ENCODE measurements at places on chromosomes 7 and 10.

- DNase-seq, result no peak
These were observed 347.2 kb downstream of the SDK1 start for GRCh38 chr7:3648276-3648675.

DNA sequence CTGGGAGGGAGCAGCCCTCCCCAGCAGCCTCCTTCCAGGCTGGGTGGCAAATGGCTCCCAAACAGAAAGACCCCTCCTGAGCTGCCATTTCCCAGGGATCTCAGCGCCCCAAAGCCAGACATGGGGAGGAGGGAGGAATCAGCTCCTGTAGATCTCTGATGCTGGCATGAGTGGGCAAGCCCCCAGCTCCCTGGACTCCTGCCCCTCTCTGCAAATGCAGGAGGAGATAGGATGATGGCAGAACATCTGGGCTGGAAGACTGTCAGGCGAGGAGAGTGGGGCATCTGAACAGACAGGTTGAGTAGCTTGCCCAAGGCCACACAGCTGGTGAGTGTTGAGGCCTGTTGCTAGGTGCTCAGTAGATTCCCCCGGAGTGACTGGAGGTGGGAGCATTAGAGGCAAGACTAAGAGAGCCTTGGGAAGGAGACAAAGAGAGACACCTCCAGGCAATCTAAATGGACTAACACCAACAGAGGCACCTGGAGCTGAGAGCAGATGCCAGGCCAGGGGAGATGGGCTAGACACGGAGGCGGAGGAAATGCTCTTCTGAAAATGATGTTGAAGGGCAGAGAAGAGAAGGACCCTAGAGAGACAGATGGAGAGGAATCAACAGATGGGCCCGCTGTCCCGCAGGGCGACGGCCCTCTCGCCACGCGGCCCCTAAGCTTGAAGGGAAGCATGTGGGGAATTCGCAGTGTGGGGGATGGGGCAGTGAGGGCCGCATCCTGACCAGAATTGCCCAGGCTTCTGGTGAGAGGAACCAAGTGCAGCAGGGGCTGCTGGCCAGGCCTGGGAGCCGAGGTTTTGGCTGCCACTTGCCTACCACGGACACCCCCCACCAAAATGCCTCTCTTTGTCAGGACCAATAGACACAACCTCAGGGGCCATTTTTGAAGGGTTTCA lies 84.8 kb upstream of the LRRC4 start:
- no peak for DNase-seq

GRCh38 chr10:85598646-85599045 lies 767.9 kb downstream of the GRID1 start:
- no peak for DNase-seq

DNA sequence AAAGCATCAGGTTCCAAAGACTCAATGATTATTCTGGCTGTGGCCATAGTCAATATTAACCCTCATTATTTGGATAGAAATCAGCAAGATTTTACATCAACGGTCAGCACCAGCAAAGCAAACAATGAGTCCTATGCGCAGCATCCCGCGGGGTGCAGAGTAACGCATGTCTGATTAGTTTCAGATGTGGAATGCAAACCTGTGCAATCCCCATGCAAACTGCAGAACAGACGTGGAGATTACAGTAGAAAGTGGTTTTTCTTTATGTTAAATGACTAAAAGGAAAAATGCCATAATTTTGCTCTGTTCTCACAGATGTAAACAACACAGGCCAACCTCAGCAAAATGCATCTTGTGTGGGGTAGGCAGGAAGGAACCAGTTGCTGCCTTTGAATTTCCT lies 258.1 kb upstream of the GRB10 start:
- no peak for DNase-seq

- no peak for DNase-seq
These were observed 137.6 kb upstream of the HABP2 start for GRCh38 chr10:113415246-113415645.

GRCh38 chr7:20201380-20201779 lies 15.8 kb downstream of the MACC1 start:
- DNase-seq, result no peak

- no peak for DNase-seq
These were observed 44.7 kb downstream of the GRK5 start for GRCh38 chr10:119252051-119252465.

DNA sequence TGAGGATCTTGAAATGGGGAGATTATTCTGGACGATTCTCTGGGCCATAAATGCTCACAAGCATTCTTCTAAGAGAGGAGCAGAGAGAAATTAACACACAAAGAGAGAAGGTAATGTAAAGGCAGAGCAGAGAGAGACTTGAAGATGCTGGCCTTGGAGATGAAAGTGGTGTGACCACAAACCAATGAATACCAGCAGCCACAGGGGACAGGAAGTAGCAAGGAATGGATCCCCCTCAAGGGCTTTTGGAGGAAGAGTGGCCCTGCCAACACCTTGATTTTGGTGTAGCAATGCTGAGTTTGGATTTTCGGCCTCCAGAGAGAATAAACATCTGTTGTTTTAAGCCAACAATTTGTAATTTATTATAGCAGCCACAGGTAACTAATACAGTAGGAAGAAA lies 1155.6 kb downstream of the TYW1 start:
- no peak for DNase-seq

DNA sequence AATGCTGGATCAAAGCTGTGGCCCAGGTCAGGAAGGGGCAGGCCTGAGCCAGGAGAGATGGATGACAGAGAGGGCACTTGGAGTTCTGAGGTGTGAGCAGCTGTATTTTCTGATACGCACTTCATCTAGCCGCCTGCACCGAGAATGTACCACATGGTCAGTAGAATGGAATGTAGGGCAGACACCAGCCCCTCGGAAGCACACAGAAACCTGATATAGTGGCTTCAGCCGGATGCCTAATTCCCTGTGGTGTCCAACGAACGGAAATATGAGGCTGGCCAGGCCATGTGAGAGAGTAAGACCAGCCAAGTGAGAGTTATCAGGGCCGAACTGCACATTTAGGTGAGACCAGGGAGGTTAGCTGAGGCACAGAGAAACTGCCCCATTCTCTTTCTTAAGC lies 46.7 kb upstream of the PLCE1 start:
- no peak for DNase-seq

- no peak for DNase-seq
These were observed 266.0 kb downstream of the MAD1L1 start for GRCh38 chr7:1966631-1967200.

- no peak for DNase-seq
These were observed 53.5 kb upstream of the SEMA3E start for GRCh38 chr7:83702446-83702845.

DNA sequence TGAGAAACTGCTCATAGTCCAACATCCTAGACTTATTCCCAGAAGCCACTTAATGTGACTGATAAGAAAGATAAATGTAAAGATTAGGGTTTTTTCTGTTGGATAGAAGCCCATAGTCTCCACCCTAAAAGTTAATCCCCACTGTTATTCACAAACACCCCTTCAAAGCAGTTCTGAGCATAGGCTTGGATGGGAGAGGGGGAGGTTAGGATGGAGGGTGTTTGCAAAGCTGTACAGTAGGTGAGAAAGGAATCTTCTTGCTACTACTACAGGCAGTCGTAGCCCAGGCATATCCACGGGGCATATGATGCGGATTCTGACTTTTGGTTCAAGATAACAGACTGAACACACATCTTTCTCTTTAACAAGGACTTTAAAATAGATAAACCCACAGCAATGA lies 535.9 kb downstream of the PHTF2 start:
- DNase-seq, result no peak

DNA sequence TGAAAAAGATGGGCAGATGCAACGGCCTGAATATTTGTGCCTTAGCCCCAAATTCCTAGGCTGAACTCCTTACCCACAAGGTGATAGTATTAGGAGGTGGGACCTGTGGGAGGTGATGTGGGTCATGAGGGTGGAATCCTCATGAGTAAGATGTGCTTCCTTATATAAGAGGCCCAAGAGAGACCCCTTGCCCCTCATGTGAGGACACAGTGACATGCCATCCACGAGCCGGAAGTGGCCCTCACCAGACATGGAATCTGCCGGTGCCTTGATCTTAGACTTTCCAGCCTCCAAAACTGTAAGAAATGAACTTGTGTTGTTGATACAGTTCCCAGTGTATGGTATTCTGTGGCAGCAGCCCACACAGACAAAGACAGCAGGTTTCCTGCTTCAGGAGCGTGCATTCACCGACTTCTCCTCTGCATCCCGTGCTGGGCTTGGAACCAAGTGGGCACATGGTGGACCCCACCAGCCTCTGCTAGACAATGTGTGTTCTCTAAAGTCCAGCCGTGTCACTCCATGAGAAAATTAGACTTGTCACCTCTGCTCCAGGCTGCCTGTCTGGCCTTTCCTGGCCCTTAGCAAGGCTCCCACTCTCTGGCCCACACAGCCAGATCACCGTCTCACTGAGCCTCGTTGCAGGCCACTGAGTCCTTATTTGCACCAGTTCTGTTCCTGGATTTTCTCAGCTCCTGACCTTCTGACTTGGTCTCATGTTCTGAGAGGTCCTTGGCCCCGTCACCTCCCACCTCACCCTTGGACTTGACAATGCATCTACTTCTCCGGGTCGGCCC lies 52.9 kb upstream of the CACUL1 start:
- no peak for DNase-seq

GRCh38 chr7:17580856-17581255 lies 282.4 kb downstream of the AHR start:
- no peak for DNase-seq

- no peak for DNase-seq
These were observed 14.5 kb downstream of the PALD1 start for GRCh38 chr10:70492786-70493659.

DNA sequence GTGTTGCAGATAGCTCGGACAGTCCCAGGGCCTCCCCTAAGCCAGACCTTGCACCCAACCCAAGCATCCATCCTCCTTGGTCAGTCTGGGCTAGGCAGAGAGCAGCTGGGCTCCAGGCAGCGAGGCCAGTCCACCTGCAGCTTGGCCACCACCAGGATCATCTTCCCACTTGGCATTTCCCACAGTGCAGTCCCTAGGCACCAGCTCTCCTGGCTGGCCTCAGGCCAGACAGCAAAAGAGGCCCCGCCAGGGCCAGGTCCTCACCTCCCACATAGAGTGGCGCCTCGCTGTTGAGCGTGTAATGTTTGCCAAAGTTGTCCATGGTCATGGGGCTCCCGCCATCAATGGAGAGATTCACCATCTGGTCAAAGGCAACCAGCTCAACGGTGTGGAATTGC lies 171.7 kb downstream of the LCOR start:
- DNase-seq, result no peak

DNA sequence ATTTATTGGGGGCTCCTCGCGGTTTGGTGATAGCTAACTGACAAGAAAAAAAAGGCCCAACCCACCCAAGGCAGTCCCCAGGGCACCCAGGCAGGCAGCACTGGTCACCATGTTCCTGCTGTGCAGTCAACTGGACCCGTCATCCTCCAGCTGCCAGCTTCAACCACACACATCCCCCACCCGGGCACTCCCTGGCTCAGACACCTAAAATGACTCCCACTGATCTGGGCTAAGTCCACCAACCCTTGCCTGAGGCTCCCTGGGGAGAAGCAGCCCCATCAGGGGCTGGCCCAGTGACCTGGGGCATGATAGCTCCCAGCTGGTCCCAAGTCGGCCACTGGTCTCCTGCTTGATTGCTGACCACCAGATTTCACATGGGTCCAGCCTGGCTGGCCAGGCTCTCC lies 161.8 kb downstream of the NRF1 start:
- no peak for DNase-seq

- no peak for DNase-seq
These were observed 115.7 kb downstream of the TPK1 start for GRCh38 chr7:144720149-144720548.

GRCh38 chr10:118047157-118047719 lies 497 bp upstream of the RAB11FIP2 start:
- no peak for DNase-seq

GRCh38 chr7:149022756-149023360 lies 5.4 kb downstream of the PDIA4 start:
- DNase-seq, result no peak

GRCh38 chr10:8183241-8183704 lies 128.8 kb downstream of the GATA3 start:
- peak; percentile 5 for DNase-seq

DNA sequence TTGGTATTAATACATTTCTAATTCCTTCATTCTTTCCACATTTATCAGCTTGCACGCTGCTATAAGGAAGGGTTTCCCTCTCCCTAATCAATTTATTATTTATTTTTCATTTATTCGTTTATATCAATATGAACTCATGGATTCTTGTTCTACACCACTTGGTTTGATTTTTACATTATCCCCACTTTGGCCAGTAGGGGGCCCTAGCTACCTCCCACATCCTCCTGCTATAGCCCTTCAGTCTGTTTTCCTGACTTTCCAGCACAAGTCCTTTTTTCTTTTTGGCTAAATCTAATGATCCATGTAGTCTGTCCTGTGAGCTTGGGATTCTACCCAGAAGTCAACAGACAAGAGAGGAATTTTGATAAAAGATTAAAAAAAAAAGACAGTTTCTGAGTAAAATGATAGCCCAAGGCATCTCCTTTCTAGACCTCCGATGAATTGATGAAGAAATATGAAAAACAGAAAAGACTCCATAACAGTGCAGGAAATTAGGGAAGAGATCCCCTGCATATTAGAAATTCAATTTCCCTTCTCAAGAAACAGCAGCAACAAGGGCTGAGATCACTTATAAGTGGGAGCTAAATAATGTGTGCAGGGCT lies 47.7 kb downstream of the LYZL2 start:
- no peak for DNase-seq

GRCh38 chr7:20354610-20355528 lies 24.2 kb downstream of the ITGB8 start:
- no peak for DNase-seq

DNA sequence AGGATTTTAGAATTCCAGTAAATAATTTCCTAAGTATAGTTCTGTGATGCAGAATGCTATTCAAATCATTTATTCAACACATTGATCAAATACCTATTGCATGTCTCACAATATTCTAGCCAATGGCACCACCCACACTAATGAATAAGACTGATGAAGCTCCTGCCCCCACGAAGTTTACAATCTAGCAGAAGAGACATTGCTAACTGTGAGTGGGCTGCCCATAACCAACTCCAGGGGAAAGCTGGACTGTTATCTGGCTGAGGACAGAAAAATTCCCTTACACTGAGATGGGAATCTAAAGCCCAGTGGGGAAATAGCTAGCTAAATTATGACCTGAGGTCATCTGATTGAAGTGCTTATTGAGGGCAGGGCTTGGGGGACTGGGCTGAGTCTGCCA lies 128.8 kb upstream of the LYZL2 start:
- no peak for DNase-seq

DNA sequence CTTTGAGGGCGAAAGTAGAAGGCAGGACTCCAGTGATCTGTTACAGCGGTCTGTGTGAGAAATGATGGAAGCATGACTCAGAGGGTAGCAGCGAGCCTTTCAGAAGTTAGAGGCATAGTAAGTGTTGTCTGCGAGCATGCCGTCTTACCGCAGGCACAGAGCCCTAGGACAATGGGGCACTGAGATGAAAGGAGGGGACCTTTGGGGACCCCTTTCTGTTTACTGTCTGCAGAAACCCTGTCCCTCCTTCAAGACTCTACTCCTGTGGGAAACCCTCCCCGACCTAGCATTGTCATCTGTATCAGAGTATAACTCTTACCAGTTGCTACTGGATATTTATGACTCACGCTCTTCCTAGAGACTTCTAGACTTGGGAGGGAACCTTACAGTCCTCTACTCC lies 87.2 kb upstream of the AGK start:
- DNase-seq, result no peak

- no peak for DNase-seq
These were observed 80.3 kb downstream of the AMPH start for GRCh38 chr7:38550836-38551235.
